ENCODE measurements at places on chromosomes 3 and 15.

DNA sequence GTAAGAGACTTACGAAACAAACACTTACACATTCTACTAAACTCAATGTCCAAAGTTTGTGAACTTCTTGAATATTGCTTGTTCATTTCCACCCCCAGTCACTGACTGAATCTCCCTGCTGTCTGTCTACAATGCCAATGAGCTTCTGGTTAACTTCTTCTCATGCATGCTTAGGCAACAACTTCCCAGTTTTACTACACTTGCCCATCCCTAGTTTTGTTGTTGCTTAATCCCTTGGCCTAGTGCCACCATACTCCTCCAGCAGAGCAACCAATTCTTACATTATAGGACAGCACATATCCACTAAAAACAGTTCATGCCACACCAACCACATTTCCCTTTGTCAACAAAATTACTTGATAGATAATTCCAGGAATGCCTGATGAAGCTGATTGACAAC lies 40.9 kb upstream of the CCR2 start:
- no peak for DNase-seq

DNA sequence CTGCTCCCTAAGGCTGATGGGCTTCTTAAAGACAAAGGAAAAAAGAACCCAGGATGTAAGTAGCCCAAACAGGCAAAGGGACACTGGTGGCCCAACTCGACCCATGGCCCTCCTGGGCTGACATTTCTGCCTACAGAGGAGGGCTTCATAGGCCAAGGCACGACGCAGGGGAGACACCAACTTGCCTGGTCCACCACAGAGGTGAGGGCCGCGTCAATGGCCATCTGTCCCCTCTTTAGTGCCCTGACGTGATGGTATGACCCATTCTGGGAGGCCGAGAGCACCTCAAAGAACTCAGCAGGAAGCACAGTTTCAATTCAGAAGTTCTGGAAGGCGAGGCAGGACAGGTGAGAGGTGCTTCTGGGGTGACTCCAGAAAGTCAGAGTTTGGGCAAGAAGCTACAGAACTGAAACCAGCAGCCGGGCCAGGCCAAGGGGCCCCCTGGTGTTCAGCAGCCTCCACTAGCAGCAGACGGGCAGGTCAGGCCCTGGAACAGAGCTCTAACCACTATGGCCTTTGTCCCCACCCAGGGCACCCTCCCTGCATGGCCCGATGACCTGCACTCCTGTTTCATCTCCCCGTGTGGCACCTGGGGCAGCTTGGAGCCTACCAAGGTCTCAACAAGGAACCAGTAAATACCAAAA lies 45.1 kb downstream of the HMCES start:
- no peak for DNase-seq

GRCh38 chr3:141105828-141106628 lies 54.9 kb downstream of the SPSB4 start:
- DNase-seq = peak; percentile 88

DNA sequence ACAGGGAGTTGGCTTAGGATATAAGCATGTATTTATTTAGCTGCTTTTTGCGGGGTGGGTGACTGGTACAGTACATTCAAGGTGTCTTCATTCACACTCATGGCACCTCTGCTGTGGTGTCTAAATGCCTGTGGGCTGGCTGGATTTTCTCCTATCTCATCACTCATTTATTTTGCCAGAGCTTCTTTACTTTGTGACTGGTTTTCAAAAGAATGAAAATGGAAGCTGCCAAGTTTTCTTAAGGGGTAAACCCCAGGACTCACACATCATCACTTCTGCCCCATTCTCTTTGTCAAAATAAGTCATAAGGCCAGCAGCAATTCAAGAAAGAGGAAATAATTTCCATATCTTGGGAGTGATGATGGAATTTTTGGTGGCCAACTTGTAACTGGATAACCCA lies 493.4 kb upstream of the ALCAM start:
- peak; percentile 80 for DNase-seq

DNA sequence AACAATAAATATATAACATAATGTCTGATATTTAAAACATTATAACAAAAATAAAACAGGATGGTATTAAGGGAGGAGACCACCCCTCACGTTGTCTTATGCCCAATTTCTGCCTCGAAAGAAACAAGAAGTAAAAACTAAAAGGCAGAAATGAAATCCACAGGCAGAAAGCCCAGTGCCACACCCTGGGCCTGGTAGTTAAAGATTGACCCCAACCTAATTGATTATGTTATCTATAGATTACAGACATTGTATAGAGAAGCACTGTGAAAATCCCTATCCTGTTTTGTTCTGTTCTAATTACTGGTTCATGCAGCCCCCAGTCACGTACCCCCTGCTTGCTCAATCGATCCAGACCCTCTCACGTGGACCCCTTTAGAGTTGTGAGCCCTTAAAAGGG lies 22.3 kb upstream of the ACP3 start:
- no peak for DNase-seq

All from brain microvascular endothelial cell (primary cell).